ENCODE measurements at places on chromosomes 3 and 15.
A peak's percentile ranks its signal among the peaks of the same experiment; 100 is the strongest.

GRCh38 chr15:89122505-89123180 lies 34.4 kb downstream of the ABHD2 start:
- DNase-seq, result peak; percentile 23

DNA sequence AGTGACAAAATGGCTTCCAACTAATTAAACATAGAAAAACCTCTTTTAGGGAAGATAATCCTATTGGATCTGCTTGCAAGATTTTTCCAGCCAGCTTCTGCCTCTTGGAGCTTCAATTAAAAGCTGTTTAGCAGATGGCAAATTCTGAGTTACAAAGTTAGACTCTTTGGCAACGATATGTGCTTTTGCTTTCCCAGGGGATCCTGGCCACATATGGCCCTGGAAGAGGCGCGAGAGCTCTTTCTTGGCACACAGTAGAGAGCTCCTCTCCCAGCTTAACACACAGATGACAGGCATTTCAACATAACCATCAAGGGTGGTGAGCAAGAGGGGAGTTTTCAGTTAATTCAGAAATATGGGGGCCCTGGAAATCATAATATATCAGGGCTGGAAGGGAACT lies 41.6 kb upstream of the GALNT15 start:
- DNase-seq, result no peak

GRCh38 chr15:88042047-88042446 lies 214.5 kb downstream of the NTRK3 start:
- DNase-seq, result no peak

- peak; percentile 26 for DNase-seq
Observed at GRCh38 chr3:105835606-105836005, 33.2 kb downstream of the CBLB start.

GRCh38 chr3:43638594-43639447 lies 17.0 kb upstream of the ANO10 start:
- DNase-seq, result no peak

DNA sequence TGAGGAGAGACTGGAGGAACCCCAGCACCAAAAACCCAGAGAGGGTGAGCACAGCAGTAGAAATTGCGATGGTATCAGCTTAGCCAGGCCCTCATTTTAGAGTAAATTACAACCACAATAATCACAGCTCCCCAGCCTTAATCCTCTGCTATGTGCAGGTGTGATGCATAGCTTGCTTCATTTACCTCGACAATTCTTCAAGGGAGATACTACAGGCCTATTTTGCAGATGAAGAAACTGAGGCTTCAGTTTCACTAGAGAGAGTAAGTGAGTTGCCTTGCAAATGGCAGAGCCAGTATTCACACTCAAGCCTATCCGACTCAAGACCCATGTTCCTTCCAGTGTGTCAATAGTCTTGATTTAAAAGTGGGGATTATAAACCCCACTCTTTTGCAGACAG lies 33.4 kb downstream of the LSM3 start:
- DNase-seq, result no peak

DNA sequence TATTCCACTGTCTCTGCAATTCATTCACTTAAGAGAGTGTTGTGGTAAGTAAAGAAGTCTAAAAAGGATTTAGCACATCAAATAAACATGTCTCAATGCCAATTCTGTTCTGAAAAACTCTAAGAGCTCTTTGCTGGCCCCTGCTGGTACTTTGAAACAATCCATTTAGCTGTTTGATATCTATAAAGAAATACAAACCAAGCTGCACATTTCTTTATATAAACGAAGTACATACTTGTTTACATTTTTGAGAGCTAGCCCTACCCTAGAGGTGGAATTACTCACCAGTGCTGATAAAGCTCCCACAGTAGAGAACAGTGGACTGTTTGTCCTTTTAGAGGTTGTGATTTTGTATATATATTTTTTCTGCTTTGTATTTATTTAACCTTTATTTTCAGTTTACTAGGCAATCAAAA lies 75.5 kb downstream of the NEDD4 start:
- DNase-seq, result no peak

- DNase-seq, result no peak
Observed at GRCh38 chr15:57376696-57377477, 582 bp downstream of the CGNL1 start.

DNA sequence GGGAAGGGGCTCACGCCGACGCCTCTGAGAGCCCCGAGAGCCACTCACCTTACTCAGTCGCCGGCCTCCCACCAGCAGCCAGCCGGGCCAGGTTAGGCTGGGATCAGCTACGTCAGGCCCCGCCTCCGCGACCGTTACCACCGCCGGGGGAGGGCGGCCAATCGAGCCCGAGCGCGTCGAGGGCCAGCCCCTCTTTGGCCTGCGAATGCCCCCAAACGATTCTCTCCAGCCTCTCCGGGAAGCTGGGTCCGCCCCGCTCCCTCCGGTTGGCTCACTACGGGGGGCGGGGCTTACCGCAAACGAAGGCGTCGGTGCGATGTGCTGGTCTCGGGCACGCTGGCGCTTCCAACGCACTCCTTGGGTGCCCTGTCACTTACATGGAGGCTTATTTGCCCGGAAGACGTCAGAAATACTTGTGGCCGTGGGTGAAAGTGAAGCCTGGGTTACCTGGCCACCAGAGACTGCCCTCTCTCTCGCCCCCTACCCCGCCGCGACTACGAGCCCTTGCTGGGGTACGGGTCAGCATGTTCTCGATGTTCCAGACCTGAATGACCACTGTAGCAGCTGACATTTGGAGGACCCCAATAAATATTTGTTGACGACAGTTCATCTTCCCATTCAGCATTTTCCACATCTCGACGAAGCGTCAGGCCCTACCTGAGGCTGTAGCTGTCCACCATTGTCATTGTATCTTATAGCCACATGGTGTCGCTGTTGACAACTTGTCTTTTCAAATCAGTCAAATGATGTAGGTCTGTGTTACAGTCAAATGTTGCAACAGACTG lies at the start of gene CEP70:
Gene CEP70, minus strand, starts transcription at position 111 of the 785 bp plus-strand sequence. CDS start 21,333 bp downstream, outside the sequence.
- DNase-seq, result no peak

DNA sequence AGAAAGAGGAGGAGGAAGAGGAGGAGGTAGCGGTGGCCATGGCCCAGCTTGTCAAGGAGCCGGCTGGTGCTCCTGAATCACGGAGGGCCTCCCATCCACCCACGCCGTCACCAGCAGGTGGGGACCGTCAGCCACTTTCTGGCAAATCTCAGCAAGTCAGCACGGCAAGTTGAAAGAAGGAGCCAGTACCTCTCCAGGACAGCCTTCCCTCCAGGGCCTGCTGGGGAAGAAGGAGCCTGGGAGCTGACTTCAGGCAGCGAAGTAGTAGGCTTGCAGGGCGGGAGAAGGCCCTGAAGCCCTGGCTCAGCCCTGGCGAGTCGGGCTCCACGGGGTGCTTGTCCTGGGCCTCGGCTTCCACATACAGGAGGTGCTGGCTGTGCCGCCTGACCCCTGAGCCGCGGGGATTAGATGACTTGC lies 99.2 kb upstream of the TRPM1 start:
- DNase-seq, result no peak

- no peak for DNase-seq
Observed at GRCh38 chr15:96410175-96411055, 79.9 kb downstream of the NR2F2 start.

DNA sequence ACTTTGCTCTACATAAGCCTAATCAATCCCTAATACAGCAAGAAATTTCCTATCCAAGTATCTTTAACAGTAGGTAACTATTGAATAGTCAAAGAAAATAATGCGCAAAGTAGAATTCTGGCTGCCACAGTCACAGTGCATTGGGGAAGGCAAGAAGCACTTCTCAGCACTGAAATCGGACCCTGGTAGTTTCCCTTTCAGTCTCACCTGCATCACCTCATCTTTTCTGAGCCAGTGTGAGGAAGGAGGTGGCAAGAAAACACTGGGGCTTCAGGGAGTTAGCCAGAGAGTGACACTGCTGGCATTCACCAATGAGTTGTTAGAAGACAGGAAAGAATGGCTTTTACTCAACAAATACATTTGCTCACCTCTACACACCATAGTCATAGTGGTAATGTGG lies 8.3 kb downstream of the TRIM42 start:
- no peak for DNase-seq

- DNase-seq, result no peak
Observed at GRCh38 chr3:62675492-62675891, 199.7 kb downstream of the CADPS start.

DNA sequence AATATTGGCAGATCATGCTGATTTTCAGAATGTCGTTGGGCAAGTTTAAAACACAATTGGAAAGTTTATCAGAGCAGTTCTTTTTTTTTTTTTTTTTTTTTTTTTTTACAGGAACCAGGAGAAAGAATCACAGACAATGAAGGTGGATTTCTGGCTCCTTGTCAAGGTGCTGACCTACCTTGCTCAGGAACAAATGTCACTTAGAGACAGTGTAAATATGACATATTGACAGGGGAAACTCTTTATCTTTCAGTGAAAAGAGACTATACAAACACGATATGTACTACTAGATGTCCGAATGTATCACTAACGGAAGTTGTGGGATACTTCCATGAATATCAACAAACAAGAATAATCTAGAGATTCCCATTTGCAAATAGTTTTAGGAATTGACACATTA lies 237.3 kb downstream of the FMN1 start:
- peak; percentile 14 for DNase-seq

DNA sequence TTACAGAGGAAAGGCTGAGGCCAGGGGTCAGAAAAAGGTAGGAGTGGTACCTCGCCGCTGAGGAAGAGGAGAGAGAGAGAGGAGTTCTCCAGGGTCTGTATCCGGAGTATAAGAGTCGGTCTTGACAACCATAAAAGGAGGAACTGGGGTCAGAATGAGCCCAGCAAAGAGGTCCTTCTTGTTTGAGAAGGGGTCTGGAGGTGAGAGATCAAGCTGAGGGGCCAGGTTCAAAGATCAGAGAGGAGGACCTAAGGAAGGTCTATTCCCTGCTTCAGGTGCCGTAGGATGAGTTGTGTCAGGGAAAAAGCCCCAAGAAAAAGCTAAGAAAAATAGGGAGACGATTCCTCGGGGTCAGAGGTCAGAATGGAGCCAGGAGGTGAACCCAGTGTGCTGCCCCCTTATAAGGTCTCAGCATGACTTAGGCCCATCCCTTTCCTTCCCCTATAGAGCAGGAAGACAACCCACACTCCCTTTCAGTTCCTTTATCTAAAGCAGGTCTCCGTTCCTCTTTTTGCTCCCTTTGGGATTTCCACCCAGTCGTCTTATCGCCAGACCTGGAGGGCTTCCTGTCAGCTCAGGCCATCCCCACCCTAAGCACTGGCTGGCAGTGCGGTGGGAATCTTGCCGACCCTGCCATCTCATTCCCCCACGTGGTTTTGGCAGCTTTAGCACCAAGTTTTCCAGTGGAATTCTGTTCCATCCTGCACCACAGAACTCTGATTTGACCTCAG lies 651 bp downstream of the MTMR14 start:
- DNase-seq, result no peak

DNA sequence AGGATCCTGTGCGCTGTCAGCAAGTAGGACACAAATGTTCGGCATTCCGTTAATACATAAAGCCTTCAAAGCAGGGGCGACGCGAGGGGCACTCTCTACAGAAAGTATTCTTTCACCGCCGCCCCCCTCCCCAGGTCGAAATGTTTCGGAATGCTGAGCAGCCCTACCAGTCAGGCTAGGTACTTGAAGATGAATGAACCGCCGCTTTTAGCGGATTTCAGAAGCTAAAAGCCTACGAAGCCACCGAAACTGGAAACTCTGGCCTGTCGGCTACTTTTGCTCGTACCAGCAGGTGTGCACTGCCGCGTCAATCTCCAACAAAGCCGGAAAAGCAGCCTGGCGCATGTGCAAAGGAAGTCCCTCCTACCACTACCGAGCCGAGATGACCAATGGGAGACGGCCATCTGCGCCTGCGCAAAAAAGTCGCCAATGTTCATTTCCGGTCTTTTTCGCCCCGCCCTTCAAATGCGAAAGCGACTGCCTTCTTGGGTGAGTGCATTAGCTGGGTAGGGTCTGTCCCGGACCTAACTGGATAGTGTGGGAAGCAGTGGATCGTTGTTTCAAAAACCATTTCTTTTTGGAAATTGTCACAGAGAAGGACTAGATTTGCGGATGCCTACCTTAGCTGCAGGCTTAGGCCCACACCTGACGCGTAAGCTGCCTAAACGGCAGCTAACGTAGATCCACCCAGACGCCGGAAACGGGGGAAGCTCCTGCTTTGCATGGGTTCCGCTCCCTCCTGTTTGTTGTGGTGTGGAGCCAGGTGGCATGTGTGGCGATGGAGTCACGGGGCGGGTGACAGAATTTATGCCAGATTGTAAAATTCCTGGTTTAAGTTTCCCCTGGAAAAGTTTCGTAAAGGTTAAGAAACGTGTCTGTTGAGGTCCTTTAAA lies at the start of gene WDR5B:
Gene WDR5B, minus strand, starts transcription at position 301 of the 893 bp plus-strand sequence. CDS start 534 bp downstream, outside the sequence.
- no peak for DNase-seq

- no peak for DNase-seq
Observed at GRCh38 chr3:34218706-34219385, 420.4 kb downstream of the PDCD6IP start.

GRCh38 chr3:176183181-176183580 lies 1014.1 kb downstream of the TBL1XR1 start:
- no peak for DNase-seq

DNA sequence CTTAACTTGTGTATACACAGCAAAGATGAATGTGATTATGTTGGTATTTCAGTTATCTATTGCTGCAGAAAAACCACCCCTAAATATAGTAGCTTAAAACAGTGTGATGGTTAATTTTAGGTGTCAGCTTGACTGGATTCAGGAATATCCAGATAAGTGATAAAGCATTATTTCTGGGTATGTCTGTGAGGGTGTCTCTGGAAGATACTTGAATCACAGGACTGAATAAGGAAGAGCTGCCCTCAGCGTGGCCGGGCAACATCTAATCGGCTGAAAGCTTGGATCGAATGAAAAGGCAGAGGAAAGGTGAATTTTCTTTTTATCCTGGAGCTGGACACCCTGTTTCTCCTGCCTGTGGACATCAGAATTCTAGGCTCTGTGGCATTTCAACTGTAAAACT lies 132.0 kb upstream of the SYNPR start:
- DNase-seq, result no peak

- no peak for DNase-seq
Observed at GRCh38 chr3:159751752-159752151, 236.9 kb upstream of the IL12A start.

DNA sequence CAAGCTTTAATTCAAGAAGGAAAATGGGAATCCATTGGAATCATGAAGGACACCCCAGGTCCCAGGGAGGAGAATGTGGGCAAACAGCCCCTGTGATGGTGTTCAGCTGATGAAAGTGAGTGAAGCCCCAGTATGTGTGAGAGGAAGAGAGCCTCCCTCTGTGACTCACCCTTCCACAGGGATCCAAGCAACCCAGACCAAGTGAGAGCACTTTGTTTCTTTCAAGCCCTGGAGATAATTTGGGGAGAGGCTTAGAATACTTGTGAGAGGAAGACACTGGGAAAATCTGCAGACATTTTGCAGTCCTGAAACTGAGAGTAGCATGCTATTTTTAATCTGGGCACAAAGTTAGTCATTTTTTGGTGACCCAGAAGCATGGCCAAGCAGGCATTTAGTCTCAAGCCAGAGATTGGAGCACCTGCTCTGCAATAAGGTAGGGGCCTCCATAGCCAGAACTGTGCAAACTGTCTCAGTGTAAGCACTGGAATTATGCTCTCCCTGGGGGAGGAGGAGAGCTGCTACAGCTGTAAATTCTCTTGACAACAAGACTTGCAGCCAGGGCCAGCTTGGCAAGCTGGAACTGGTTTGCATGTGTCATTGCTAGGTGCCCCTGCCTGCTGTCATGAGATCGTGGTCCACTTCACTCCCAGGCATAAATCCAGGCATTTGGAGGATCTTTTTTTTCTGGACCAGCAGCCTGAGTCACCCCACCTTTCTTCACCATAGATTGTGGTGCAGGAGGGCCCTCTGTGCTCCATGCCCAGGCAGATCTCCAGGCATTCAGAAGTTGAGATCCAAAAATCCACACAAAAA lies 537.8 kb upstream of the DPPA4 start:
- DNase-seq, result peak; percentile 29

- DNase-seq, result peak; percentile 57
Observed at GRCh38 chr3:166013073-166013679, 176.0 kb upstream of the BCHE start.

Measured in NCI-H2081 (cell line).